HCT116 (cell line): ENCODE measurements at places on chromosomes 2 and 18.

- peak; percentile 10 for DNase-seq
Observed at GRCh38 chr2:40448476-40449079, 3.3 kb downstream of the SLC8A1 start.

DNA sequence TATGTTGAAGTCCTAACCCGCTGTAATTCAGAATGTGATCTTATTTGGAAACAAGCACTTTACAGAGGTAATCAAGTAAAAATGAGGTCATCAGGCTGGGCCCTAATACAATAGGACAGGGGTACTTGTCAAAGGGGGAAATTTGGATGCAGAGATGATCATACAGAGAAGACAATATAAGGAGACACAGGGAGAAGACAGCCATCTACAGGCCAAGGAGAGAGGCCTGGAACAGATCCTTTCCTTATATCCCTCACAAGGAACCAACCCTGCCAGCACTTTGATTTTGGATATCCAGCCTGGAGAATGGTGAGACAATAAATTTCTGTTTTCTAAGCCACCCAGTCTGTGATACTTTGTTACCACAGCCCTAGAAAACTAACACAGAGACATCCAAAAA lies 104.3 kb downstream of the METTL4 start:
- no peak for DNase-seq

DNA sequence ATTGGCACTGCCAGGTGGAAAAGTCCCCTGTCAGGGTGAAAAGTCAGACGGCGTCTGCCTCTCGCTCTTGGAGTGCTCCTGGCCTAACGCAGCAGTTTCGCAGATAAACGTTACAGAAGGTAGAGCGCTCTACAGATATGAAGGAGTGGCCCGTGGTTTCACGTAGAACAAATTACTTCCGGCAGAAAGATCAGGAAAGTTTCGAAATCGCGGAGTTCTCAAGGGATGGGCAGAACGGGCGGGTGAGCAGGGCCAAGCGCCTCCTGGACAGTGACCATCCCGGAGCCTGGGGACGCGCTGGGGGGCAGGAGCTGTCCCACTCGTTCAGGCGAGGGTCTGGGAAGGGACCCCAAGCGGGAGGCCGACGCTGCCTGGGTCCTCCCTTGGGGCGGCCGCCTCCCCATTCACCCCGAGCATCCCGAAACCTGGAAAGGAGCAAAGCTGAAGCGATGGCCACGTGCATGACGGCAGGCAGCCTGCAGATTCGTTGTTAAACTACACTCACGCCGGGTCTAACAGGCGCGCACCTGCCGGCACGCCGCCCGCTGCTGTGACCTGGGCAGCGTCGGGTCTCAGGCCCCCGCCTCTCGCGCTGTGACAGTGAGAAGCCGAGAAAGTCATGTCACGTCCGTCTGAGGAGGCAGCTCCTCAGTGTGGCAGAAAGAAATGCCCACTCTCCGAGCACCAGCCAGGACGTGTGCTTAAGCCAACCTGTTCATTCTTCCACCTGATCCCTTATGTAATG lies 122.9 kb upstream of the SALL3 start:
- DNase-seq = no peak

- DNase-seq = no peak
Observed at GRCh38 chr2:10547663-10548376, 99.7 kb upstream of the ODC1 start.

GRCh38 chr18:5478261-5478660 lies 65.5 kb downstream of the EPB41L3 start:
- DNase-seq = no peak

DNA sequence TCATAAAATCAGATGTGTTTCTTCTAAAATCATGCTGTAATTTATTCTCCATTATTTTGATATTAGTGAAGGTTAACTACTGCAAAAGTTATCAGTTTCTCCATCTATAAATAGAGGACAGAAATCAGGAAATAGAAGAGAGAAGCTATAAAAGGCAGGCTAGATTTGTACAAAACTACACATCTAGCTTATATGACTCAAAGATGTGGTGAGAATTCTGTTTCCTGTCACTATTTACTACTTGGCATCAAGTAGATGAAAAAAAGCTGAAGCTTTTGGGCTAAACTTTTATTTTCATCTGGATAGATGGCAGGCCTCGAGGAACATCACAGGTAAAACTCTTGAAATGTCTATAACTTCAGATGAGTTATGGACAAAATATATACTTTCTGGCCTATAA lies 49.8 kb upstream of the NAB1 start:
- no peak for DNase-seq

DNA sequence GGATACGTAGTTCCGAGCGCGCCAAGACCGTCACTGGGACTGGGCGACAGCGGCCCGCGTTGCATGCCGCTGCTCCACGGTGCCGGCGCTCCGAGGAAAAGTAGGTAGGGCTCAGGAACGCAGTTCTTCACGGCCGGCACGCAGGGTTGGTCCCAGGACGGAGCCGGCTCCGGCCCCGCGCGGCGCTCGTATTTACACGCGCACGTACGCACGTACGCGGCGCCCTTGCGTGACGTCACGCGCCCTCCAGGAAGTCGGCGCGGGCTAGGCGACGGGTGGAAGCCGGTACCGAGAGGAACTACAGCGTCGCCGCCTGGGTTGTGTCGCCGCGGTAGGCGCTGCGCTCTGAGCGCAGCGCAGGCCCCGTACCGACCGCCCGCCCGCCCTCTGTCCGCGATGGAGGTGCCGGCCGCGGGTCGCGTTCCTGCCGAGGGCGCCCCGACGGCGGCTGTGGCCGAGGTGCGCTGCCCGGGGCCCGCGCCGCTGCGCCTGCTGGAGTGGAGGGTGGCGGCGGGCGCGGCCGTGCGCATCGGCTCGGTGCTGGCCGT lies at the start of gene CTDP1:
Gene CTDP1 (plus strand): TSS at position 252 of the 548 bp plus-strand sequence. CDS start 145 bp downstream, at position 397.
- DNase-seq = peak; percentile 81

- peak; percentile 45 for DNase-seq
Observed at GRCh38 chr2:191051825-191052778, 38.1 kb upstream of the STAT1 start.

DNA sequence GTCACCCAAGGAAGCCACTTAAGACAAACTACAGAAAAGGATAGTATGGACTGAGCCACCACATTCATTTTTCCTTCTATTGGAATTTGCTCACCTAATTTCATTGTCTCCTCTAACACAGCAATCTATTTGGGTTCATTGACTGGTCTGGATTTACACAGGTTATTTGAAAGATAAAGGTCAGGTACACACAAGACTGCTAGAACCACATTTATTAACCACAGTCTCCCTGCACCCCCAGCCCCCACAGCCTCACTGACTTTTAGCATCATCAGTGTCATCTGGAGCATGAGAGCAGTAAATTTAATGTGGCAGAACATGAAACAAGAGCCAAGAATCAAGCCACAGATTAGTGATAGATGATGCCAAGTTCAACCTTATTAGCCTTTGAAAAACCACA lies 226.9 kb upstream of the GYPC start:
- no peak for DNase-seq

DNA sequence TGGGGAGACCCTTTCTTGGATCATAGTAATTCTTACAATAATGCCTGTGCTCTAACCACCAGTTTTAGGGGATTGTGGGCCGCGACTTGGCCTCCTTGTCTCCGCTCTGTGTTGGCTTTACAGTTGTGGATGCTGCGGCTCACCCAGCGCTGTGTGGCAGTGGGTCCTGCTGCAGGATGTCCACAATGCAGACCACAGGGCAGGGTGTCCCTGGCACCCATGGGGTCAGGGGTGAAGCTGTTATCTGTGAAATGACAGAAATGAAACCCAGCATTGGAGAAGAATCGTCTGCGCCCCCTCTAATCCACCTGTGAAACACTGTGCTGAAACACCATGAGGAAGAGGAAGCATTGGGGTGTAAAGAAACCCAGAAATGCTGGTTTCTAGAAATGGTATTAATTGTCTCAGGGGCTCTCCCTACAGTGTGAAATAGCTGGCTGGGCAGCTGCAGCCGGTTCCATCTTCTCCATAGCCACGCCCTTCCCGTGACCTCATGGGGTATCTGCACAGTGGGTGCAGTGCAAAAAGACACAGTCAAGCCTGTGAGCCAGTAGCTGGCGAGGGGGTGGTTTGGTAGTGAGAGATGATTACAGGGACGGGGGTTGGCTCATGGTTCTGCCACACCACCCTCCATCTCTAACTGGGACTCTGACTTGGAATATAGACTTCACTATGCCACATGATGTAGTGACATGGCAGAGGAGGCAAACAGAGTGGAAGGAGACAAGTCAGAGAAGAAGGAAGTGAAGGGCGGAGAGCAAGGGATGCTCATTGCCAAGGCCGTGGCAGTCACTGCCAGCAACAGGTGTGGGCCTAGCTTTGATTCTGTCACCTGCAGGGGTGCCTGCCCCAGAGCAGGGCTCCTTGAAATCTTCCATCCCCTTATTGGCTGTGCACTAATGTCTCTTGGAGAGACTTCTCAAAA lies 16.2 kb downstream of the INPP4A start:
- no peak for DNase-seq
